Activated T-helper 2 cell treated with anti-CD3 and anti-CD28 coated beads, Interferon-gamma antibody, Interleukin-2, Interleukin-4, amounts not matched to agents 10 μg/mL and 5 μg/mL and 100 μg/mL, durations not matched to agents 14 hours and 24 hours and 36 hours (primary cell): ENCODE measurements at places on chromosomes 16 and 17. TPM values are rescaled to one million over a fixed set of nuclear protein-coding genes. Genes with fewer than 3 reads are reported as not detected.

DNA sequence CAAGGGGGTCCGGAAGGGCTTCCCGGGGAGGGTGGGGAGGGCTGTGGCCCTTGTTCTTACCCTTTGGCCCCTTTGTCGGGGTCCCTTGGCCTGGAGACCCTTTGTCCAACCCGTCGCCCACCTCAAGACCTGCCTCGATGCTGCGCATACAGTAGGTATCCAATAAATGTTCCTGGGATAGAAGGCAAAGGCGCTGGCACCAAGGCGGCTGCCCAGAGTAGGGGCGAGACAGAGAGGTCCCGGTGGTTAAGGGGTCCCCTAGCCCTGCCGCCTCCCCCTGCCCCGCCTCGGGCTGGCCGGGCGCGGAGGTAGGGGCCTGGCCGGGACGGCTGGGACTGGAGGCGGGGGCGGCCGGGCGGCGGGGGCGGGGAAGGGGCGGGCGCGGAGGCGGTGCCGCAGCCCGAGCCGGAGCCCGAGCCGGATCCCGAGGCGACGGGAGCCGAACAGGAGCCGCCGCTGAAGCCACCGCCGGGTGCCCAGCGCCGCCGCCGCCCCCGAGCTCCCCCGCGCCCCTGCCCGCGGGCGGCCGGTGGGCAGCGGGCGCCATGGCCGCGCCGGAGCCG lies at the start of gene NHERF2:
Gene NHERF2, plus strand, starts transcription at position 442 of the 563 bp plus-strand sequence. Its CDS starts 104 bp downstream, at position 546.
- no peak for DNase-seq

GRCh38 chr17:70318051-70318450 lies 148.7 kb downstream of the KCNJ2 start:
- DNase-seq, result no peak

GRCh38 chr16:57892041-57892440 lies 78.9 kb downstream of the CNGB1 start:
- no peak for DNase-seq

- no peak for DNase-seq
These were observed 19.9 kb downstream of the ERAL1 start for GRCh38 chr17:28874750-28875149.

- no peak for DNase-seq
These were observed 16.4 kb downstream of the LPO start for GRCh38 chr17:58254803-58255202.

GRCh38 chr16:21274172-21274726 lies 3.8 kb downstream of the CRYM start:
- no peak for DNase-seq

- DNase-seq, result no peak
These were observed 214.0 kb upstream of the ASIC2 start for GRCh38 chr17:33506889-33507650.

- DNase-seq, result no peak
These were observed 6.3 kb upstream of the MNT start for GRCh38 chr17:2406903-2407790.

DNA sequence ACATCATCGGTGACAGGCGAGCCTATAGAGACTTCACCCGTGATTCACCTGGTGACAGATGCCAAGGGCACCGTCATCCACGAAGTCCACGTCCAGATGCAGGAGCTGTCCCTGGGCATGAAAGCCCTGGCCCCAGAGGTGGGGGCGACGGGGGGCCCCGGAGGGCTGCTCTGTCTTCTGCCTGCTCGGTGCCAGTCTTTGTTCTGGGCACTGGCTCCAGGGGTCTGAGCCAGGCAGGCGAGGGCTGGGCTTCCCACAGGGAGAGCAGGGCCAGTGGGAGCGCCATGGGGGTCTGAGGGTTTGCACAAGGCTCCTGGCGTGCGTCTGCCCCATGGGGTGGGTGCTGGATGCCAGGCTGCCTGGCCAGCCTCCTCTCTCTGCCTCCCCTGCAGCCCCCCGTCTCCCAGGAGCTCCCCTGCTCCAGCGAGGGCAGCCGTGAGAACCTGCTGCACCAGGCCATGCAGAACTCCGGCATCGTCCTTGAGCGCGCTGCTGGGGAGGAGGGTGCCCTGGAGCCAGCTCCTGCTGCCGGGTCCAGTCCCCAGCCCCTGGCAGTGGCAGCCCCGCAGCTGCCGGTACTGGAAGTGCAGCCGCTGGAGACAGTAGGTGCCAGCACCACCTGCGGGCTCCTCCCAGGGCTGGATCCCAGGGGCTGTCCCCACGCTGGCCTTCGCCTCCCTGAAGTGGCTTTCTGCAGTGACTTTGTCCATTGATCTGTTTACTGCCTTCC lies 3.0 kb upstream of the DNASE1L2 start:
- DNase-seq, result no peak

GRCh38 chr16:9612267-9612666 lies 520.8 kb downstream of the HAPSTR1 start:
- DNase-seq, result no peak

DNA sequence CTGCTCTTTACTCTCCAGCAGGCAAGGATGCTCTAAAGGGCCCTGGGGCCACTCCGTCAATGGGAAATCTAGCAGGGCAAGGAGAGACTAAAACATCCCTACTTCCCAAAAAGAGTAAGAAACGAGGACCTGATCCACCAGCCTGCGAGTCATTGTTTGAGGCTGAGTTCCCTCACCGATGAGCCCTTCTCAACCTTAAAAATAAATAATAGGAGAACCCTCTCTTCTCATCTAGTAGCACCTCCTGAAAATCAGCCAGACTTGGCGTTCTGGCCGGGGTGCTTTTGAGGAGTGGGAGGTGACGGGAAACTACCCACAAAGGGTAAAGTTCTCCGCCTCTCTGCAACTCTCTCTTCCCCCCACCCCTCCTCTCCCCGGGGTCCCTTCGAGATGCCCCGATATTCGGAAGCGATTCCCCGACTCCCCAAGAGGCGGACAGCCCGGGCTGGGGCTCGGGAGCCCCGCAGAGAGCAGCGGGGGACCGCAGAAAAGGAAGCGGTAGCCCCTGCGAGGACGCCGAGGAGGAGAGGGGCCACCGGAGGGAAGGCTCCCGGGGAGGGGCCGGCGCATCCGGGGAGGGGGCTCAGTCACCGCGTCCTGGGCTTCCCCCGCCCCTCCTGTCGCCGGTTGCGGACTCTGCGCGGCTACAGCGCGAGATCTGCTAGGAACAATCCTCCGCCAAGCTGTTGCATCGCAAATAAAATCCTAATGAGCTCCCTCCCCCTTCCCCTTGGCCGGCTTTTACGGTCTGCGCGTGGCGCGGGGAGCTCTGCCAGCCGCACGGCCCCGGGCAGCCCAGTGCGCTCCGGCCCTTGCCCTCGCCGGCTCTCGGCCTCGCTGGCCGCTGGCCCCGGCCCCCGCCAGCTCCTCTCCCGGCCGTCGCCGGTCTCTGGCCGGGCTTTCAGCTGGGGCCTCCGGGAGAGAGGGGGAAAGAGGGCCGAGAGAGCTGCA lies 1.3 kb downstream of the HOXB9 start:
- DNase-seq, result no peak

DNA sequence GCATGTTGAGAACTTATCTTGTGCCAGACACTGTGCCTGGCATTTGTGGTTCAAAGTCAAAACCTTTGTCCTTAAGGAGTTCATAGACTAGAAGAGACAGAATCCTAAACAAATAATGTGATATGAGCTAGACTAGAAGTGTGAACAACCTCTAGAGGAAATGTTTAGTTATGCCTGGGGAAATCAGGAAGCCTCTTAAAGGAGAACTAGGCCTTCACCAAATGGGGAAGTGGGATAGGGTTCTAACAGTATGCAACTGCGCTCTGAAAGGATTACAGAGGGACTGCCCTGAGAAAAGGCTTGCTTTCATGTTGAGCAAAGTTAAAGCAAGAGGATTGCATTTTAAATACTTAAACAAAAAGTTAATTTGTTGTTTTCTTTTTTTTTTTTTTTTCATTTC lies 4.9 kb downstream of the RUNDC1 start:
- no peak for DNase-seq

GRCh38 chr17:13076905-13077304 lies 59.1 kb upstream of the ELAC2 start:
- DNase-seq, result no peak

DNA sequence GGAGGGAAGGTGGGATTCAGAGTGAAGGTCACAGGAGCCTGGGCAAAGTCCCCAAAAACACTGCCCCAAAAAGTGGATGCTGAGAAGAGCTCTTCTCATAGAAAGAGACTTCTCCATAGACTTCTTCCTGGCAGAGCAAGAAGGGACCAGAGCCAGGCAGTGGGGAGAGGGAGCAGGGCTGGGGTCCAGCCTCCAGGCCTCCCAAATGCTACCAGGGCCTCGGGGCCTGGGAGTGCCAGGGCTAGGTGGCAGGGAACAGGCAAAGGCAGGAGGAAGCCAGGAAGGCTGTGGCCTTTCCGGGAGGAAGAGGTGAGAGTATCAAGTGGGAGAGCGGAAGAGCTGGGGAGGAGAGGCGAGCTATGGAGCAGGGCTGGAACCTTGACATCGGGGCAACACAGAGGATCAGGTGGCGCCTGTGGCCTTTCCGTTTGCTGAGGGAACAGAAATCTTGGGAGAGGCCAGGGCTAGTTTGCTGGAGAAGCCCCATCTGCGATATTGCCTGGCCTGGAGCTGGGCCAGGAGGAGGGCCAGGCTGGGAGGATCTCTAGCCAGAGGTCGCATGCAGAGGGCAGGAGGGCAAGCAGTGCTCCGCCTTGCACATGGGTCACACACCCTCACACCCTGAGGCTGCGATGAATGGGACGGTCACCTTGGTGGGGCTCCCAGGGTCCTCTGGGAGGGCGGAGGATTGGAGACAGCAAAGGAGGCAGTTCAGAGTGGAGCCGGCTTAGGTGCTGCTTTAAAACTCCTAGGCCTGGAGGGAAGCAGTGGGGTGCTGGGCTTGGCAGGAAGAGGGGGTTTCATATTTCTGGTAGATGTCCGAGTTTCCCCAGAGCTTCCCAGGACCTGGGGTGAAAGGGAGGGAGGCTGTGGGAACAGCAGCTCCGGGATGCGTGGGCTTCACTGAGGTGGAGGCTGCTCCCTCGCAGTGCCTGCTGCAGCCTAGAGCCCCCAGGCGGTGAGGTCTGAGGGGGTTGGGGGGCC lies 3.4 kb downstream of the SLC16A5 start:
- no peak for DNase-seq

The OR3A3 gene
- total RNA-seq, result not detected in 2 replicates

The TMC8 gene
- 196 and 208 TPM in 2 replicates for total RNA-seq

The KRT25 gene
- not detected in 2 replicates for total RNA-seq

The TERB1 gene
- total RNA-seq, result 0.34 TPM in 1 of 2 replicates, not detected in the other

The TNFSF13 gene
- total RNA-seq, result 2.9 and 3.5 TPM in 2 replicates

The ABCA8 gene
- total RNA-seq, result not detected in 2 replicates

The LRRC75A gene
- 2.0 and 2.6 TPM in 2 replicates for total RNA-seq

The DPEP2 gene
- total RNA-seq, result 3.7 and 4.3 TPM in 2 replicates

The KIF2B gene
- not detected in 2 replicates for total RNA-seq

The CCL15 gene
- not detected in 2 replicates for total RNA-seq

The FLYWCH2 gene
- 21.0 and 23.6 TPM in 2 replicates for total RNA-seq

The ALDH3A1 gene
- not detected in 2 replicates for total RNA-seq

The ABCC11 gene
- total RNA-seq, result 0.05 and 0.09 TPM in 2 replicates

The PRR35 gene
- not detected in 2 replicates for total RNA-seq

The TBC1D28 gene
- total RNA-seq, result not detected in 2 replicates

The NUBP1 gene
- total RNA-seq, result 33.9 and 35.9 TPM in 2 replicates
